Posterior vena cava (tissue), 2 donors: ENCODE measurements at places on chromosomes 1 and 21. TPM values are rescaled to one million over a fixed set of nuclear protein-coding genes. Genes with fewer than 3 reads are reported as not detected.
A peak's percentile ranks its signal among the peaks of the same experiment; 100 is the strongest.

DNA sequence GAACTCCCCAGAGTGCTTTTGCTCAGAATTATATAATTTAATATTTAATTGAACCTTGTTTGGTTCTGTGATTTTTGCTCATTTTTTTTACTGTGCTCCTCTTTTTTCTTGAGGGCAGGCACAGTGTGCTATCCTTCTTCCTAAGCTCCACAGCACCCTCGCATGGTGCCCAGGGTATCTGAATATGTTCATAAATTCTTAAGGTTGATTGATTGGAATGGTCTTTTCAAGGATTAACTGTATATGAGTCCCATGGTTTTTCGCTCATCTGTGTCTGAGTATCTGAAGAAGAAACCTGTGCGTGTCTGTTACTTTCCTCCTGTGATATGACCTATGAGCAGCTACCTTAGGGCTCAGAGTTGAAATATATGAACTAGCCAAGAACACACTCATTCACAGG, 393.7 kb downstream of the HLX start:
- no peak for DNase-seq

GRCh38 chr1:156623946-156624813, 5.0 kb downstream of the HAPLN2 start:
- peak; percentile 87 for DNase-seq

GRCh38 chr1:225699336-225699735, 46.4 kb upstream of the ENAH start:
- no peak for DNase-seq

DNA sequence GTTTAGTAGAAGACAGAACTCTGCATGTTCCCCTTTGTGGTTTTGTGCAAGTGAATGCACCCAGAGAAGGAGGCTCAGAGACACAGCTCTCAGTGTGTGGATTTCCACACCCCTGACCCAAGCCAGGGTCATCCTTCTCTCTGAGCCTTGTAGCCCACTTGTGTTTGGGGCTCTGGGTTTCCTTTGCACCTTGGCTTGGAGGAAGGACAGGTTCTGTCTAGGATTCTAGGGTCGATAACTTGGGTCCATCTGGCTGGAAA, 27.2 kb downstream of the MYOG start:
- no peak for DNase-seq

DNA sequence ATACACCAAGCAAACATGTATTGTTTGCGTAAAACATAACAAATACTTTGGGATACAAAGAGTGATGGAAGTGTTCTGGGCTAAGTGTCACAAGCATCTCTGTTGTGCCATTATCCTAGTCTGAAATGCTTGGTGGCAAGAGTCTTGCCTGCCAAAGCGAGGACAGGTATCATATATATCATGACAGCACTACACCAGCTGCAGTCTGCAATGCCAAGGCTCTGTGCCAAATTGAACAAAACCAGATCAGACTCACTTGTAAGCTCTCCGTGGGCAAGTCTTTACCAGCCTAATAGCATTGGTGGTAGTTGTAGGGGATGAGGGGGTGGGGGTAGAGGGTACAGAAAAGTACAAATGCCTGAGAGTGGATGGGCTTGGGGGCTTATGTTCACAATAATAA, 119.2 kb downstream of the RWDD3 start:
- DNase-seq, result no peak

GRCh38 chr1:32772281-32773017, 44.7 kb downstream of the YARS1 start:
- DNase-seq, result peak; percentile 54

RGS5 gene
- total RNA-seq, result 297 TPM

LCE3C gene
- not detected for total RNA-seq

GNG4 gene
- total RNA-seq, result 0.32 TPM

TBX19 gene
- total RNA-seq, result 1.8 TPM

ANKRD34A gene
- total RNA-seq, result 2.3 TPM

GATAD2B gene
- 33.5 TPM for total RNA-seq

TPTE gene
- not detected for total RNA-seq
